ENCODE measurements at places on chromosomes 5 and 9.

GRCh38 chr9:18184401-18184800 is 289.6 kb upstream of the ADAMTSL1 start:
- DNase-seq: no peak

DNA sequence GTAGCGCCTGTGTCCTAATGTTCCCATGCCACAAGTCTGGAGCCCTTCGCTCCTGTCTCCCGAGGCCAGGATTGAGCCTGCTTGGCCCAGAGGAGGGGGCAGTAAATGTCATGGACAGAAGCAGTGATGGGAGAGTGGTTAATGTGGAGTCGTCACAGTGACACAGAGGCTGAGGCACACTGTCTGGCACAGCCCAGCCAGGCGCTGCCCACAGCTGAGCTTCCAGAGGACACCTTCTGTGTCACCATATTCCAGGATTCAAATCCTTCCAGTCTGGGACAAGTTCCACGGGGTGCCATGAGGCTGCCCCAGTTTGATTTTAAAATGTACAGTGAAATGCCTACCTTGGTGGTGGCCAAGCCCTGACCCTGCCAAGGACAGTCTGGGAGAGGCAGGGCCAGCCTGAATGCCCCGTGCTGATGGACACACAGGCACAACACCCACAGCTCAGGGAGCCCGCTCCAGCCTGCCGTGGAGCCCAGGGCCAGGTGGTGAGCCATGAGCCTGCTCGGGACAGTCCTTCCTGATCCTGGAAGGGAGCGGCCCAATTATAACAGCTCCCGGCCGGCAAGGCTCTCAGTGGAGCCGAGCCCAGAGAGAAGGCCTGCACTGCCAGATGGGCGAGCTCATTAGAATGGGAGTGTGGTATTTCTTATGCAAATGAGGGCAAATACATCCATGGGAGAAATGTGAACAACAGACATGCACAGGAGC is 99.1 kb upstream of the RUFY1 start:
- DNase-seq: no peak

GRCh38 chr5:57094753-57095683 is 78.8 kb upstream of the GPBP1 start:
- no peak for DNase-seq

DNA sequence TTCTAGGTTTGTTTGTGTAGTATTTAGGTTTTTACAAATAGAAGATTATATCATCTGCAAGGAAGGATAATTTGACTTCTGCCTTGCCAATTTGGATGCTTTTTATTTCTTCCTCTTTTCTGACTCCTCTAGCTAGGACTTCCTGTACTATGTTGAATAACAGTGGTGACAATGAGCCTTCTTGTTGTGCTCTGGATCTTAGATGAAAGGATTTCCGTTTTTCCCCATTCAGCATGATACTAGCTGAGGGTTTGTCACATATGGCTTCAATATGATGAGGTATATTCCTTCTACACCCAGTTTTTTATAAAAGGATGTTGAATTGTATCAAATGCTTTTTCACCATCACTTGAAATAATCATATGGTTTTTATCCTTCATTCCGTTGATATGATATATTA is 101.4 kb downstream of the FBXO4 start:
- no peak for DNase-seq

- no peak for DNase-seq
Observed at GRCh38 chr9:126295516-126295915, 31.1 kb upstream of the MVB12B start.

- DNase-seq: no peak
Observed at GRCh38 chr9:1531424-1531823, 481.3 kb downstream of the DMRT2 start.

DNA sequence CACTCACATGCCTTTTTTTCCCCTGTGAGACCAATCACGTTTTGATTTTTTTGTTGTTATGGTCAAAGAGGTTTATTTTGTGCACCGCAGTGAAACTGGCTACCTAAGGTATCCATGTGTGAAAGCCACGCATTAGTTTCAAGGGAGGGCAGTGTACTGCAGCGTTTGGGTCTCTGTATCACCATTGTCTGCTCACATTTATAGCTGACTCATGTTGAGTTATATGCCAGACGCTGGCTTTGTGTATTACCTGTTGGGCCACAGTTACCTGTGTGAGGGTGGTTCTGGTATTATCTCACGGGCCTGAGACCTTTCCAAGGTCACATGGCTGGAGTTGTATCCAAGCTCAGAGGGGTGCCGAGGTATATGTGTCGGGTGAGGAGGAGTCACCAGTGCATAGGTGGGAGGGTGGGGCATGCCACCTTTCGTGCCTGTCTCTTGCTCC is 75.8 kb downstream of the ARHGAP26 start:
- DNase-seq: no peak

GRCh38 chr5:177133853-177134696 is 502 bp downstream of the NSD1 start:
- no peak for DNase-seq

All from Jurkat, Clone E6-1 (cell line).